ENCODE measurements at places on chromosomes 7 and 10.

- DNase-seq = no peak
Measured at GRCh38 chr7:26657686-26658388, 206.6 kb downstream of the SKAP2 start.

DNA sequence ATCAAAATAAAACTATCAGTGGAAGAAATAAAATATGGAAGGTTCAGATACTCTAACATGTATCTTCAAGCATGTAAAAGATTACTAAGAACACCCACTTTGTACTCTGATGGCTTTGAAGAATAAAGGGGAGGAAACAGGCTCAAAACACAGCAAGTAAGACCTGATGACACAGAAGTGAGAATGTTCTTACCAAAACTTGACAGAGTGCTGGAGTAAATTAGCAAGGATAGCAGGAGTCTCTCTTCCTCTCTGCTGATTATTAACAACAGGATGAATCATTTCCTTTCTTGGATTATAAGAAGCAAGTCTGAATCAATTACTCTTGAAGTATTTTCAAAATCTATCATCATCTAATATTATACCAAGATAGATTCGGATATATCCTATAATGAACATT, 47.5 kb downstream of the GLI3 start:
- peak; percentile 7 for DNase-seq

DNA sequence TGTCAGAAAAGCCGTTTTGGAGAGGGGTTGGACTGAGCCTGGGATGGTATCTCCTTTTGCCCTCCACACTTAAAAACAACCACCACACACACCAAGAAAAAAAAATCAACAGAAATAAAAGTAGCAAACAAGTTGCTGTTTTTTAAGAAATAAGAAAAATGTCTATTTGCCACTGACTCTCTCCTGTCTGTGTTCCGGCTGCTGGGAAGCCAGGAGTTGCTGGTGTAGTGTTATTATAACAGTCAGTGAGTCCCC, 163 bp downstream of the EGR2 start:
- DNase-seq = no peak

DNA sequence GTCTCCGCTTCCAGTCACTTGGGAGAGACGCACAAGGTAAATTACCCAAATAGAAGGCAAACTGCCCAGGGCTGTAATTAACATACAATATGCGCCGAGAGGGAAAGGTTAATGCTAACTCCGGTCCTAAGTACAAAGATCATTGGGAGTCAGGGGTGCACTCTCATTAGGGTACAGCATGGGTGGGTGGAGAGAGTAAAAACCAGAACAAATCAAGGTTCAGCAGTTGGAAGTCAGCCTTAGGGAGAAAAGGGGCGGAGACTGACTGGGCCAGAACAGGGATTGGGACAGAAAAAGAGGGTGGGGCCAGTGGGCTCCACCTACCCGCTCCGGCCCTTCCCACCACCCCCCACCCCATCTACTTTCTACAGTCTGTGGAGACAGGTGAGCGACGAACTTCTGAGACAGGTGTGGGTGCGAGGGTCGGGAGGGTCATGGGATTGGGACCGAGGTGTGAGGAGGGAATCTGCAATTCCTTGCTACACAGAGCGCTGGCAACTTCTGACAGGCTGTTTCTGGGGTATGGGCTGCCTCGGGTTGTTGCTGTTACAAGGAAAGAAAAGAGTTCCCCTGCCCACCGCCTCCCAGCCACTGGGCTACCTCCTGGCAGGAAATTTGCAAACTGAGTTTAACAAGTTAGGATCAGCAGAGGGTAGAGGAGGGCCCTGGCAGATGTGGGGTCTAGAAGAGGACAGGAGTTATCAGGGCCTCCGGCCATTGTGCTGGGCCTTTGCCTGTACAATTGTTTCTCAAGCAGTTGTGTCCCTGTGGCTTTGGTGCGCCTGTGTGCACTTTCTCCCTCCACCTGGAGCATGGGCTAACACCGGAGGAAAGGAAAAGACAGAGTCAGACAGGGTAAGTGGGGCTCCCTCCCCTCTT, at the start of gene TMEM139:
TMEM139 (plus strand) TSS at position 368 of the 879 bp plus-strand sequence. CDS start 1,000 bp downstream, outside the sequence.
- no peak for DNase-seq

DNA sequence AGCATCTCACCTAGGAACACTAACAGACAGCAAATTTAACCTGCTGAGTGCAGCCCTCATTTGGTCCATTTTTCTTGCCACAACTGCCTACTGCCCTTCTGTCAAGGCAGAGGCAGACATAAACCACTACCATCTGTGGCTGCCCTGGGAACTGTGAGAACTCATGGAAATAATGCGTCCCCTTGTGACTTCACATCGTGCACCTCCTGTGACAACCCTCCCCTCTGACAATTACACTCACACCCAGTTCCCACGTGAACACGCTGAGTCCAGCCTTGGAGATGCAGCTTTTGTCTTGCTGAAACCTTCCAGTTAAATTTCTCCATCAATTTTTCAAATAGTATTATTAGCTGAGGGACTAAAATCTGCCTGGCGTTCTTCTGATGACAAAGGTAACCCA, 193.1 kb upstream of the KLF14 start:
- DNase-seq = no peak

DNA sequence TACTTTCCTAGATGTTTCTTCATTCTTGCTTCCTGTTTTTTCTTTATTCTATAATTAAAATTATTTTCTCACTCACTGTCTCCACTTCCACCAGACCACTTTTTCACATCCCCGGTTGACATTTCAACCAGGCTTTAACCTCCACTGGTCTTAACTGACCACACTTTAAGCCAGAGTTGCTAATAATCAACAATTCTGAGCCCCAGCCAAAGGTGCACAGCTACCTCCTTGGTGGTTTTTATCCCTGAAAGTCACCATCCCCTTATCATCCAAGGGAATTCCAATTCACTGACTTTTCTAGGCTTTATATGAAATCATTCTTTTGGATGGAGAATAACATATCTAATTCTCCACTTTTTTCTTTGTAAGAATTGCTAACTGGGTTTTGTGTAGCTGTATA, 138.9 kb downstream of the FRMD4A start:
- DNase-seq = no peak

GRCh38 chr7:91005841-91006240, 258.4 kb upstream of the FZD1 start:
- no peak for DNase-seq

- DNase-seq = no peak
Measured at GRCh38 chr7:52479990-52480389, 555.4 kb upstream of the POM121L12 start.
